ENCODE measurements at places on chromosomes 2 and 18.

DNA sequence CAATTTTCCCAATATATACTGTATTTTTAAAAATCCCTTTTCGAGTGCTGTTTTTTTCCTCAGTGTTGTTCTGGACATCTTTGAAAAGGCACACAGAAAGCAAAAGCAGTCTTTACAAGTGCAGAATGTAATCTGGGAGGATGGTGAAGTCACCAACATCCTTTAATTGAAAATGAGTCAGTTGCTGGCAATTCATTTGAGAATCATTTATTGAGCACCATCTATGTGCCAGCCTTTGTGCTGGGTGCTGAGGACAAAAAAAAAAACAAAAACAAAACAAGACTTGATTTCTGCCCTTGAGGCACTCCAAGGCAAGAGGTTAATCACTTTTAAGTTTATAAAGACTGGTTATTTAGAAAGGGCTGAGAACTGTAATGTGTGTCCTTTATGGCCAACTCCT, 46.7 kb upstream of the ACVR1 start:
- no peak for DNase-seq

- DNase-seq, result no peak
Measured at GRCh38 chr2:192687015-192687414, 492.3 kb upstream of the TMEFF2 start.

DNA sequence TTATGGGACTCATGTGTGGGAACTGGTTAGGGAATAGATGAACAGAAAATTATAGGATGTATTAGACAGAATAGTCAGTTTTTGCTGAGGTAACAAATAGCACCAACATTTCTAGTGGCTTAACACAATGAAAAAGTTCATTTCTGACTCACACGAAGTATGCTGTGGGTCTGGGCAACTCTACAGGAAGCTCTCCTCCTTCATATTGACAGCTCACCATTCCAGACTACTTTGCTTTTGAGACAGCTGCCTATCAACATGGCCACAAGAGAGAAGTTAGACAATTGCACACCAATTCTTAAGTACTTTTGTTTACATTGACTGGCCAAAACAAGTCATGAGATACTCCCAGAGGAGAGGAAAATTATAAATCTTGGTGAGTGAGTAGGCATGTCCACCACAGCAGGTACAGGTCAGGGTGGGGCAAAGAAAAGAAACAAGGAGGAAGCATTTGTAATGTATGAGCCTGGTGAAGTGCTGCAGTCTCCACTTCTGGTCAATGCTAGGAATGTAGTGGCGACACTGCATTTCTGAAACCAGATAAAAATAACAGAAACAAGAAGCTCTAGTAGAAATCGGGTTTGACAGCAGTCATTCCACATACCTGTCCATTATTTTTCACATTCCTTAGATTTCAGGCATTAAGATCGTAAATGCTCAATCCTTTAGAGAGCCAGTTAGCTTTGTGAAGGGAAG, 141.6 kb downstream of the ICOS start:
- no peak for DNase-seq

DNA sequence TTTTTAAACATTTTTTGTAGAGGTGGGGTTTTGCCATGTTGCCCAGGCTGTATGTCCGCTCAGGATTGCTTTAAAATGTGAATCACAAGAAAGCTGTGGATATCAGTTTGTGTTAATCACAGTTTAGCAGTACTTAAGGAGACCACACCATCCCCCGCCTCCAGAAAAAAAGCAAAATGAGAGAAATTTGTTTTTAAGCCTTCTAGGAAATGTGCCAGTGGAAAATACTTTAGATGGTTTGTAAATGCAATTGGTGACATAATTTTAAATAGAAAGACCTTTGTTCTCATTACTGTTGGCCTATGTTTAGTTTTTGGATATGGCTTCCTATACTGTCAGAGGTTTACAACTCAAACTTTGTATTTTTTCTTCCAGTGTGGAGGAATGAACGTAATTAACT, 27.0 kb downstream of the GCA start:
- DNase-seq, result no peak

GRCh38 chr18:12086249-12086648, 7.4 kb upstream of the ANKRD62 start:
- DNase-seq, result peak; percentile 74

GRCh38 chr2:218876562-218877219, 4.0 kb upstream of the WNT10A start:
- DNase-seq, result peak; percentile 85

- no peak for DNase-seq
Measured at GRCh38 chr2:18245375-18245774, 315.1 kb downstream of the RDH14 start.

DNA sequence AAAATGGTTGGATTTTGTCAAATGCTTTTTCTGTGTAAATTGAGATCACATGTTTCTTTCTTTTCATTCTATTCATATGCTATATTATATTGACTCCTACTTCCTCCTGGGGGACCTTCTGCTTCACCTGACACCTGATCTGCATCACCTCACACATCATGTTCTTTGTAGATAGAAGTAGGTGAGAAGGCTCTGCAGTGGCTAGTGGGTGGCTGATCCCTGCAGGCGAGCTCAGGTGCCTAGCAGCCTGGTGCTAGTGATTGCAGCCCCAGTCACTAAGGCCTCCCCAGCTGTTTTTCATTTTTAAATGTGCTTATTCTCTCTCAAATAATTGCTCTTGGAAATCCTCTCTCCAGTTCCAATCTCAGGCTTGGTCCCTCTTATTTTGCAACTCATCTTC, 33.6 kb downstream of the MC4R start:
- no peak for DNase-seq
